ENCODE measurements at places on chromosomes 3 and 15.

DNA sequence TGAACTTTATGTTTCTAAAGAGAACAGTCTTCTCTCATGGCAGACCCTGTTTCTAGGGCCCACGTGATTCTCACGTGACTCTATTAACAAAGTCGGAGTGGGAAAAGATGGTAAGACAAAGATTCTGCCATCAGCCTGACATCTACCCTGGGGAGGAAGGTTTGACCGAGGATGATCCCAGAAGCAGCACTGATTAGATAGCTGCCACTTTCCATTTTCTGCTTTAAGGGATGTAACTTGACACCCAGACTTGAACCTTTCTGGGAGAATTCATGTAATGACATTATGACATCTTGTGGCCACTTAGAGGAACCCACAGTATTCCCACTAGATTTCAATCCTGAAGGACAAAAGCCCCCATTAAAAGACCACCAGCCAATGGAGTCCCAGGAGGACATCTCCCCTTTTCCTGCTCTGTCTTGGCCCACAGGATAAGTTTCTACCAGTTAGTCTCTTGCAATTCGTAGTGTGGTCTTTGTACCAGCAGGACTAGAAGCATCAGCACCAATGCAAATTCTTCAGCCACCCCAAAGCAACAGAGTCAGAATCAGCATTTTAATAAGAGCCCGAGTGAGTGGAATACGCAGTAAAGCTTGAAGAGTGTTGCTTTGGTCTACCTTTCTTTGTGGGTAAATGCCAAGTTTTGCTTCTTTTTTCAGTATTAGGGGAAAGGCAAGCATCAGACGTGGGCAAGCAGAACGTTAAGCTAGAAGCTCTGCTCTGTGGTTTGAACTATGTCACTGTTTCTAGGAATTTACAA is 480.5 kb upstream of the PROK2 start:
- no peak for DNase-seq

- no peak for DNase-seq
Observed at GRCh38 chr3:71067977-71068654, 515.4 kb downstream of the FOXP1 start.

DNA sequence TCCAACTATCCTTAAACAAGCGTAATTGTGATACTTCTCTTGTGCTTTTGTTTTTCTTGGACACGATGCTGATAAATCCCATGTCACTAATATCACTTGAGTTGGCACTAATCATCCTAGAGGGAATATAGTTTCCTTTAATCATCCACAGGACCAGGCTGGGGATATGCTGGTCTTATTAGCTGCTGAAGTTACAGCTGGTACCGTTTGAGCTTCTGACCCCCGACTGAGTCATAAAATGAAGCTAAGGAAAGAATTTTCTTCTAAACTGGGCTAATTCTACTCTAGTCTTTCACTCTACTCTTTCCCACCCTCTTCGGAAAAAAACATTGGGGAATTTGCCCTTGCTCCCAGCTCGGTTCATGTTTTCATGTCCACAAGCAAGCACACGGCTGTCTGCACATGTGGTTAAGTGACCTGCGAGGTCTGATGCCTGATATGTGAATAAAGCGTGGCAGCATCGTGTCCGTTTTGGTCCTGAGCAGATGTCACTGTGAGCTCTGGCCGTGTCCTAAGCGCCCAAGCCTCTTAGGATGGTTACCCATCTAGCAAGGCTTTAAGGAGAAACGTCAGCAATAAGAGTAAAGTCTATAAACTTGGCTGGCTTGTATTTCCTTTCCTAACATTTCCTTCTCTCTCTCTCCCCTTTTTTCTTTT is 223.7 kb downstream of the ITPR1 start:
- DNase-seq: no peak

DNA sequence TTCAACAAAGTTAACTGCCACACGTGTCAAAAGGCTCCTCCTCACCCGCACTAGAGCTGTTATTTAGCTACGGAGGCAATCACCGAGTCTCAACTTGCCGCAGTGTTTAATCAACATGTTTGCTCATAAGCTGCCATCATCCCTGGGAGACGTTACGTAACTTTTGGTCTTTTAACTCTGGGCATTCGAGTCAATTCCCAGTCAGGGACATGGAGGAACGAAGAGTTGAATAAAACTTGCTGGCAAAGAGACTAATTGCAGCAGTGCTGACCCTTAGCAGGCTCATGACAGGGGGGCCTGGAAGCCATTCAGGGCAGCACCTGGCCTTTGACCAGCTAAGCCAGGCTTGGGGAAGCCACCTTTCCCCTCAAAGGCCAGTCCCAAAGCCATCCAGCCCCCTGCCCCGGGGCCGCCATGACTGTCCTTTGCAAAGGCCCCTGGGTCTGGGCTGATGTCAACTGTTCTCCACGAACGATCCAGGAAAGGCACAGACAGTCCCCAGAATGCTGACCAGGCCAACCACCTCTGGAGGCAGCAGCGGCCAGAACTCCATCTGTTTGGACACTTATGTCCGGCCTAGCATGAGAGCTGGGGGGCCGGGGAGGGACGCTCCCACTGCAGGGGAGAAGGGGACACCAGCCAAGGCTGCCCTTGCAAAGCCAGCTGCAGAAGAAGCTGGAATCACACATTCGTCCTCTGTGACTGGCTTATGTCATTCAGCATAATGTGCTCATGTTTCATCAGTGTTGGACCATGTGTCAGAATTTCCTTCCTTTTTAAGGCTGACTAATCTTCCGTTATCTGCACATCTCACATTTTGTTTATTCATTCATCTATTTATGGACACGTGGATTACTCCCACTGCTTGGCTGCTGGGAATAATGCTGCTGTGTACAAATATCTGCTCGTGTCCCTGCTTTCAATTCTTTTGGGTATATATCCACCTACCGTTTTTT is 43.7 kb downstream of the PCSK6 start:
- DNase-seq: no peak

GRCh38 chr3:42302924-42303634 is 37.1 kb upstream of the CCK start:
- no peak for DNase-seq

GRCh38 chr3:8954938-8955763 is 8.1 kb downstream of the RAD18 start:
- DNase-seq: no peak

DNA sequence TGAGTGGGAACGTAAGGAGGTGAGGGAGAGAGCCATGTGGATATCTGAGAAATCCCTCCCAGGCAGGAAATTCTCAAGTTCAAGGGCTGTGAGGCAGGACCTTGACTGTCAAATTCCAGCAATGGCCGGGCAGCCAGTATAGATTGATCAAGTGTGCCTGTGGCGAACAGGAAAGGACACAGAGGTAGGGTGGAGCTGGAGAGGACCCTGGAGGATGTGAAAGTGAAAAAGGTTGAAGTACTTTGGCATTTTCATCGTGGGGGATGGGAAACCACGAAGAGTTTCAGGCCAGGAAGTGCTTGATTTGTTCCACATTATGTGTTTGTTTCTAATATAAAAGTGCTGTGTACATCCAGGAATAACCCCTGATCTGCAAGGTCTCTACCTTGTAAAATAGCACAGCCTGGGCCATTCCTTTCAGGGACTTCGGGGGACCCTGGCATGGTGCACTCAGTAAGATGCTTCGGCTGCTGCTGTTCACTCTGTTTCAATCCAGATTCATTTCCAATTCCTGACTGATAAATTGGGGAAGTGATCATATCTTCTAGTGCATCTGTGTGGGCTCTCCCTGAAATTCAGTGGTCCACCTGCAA is 156.6 kb downstream of the MCTP2 start:
- DNase-seq: no peak

DNA sequence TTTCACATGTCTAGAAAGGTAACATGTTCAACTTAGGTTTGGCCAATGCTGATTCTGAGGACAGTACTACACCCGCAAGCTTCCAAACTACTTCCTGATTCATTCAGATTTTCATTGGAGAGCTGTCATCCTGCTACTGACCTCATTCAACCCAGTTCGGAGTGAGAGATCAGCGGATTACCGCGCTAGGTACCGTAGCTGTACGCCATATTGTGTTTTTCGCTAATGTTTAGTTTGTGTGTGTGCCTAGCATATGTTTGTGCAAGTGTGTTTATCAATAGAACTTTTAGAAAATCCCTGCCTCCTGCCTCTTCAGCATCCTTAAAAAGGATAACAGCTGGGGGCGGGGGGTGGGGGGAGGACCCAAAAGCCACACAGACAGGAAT is 1.1 kb downstream of the ZBTB20 start:
- peak; percentile 2 for DNase-seq

GRCh38 chr3:188480011-188480410 is 326.1 kb downstream of the LPP start:
- no peak for DNase-seq

- DNase-seq: no peak
Observed at GRCh38 chr3:71051893-71052687, 531.4 kb downstream of the FOXP1 start.

GRCh38 chr3:14256046-14256445 is 77.4 kb downstream of the LSM3 start:
- DNase-seq: no peak

DNA sequence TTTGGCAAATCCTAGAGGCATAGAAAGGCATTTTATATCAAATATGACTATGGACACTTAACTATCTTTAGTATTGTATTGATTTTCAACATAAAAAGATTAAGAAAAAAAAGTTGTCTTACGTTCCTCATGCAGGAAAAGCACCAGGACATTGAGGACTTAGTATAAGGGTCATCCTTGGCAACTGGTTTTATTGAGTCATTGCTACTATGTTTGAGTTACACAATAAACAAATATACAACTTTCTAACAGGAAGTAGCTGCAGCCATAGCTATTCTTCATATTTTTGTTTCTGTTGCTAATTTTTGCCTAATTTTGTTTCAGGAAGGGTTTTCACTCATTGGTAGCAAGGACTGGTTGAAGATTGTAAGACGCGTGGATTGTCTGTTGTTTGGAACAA is 93.0 kb downstream of the NPTN start:
- no peak for DNase-seq

- DNase-seq: no peak
Observed at GRCh38 chr3:48748754-48749153, 31.7 kb upstream of the IP6K2 start.

GRCh38 chr3:102092617-102093466 is 243.5 kb downstream of the NFKBIZ start:
- DNase-seq: no peak

- DNase-seq: no peak
Observed at GRCh38 chr3:31187380-31187779, 292.9 kb upstream of the GADL1 start.

DNA sequence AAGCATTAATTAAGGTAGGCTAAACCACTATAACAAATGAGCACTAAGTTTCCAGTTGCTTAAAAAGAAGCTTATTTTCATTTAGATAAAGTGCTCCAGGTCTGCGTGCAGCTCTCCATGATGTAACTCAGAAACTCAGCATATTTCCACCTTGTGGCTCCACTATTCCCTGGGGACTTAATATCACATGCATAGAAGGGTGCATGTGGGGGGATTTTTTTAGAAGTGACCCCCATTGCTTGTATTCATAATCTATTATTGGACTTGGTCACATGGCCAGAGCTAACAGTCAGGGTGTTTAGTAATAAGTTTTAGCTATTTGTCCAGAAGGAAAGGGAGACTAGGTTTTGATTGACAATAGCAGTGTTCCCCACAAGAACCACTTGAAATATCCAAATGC is 86.8 kb downstream of the TMCO5A start:
- DNase-seq: no peak

DNA sequence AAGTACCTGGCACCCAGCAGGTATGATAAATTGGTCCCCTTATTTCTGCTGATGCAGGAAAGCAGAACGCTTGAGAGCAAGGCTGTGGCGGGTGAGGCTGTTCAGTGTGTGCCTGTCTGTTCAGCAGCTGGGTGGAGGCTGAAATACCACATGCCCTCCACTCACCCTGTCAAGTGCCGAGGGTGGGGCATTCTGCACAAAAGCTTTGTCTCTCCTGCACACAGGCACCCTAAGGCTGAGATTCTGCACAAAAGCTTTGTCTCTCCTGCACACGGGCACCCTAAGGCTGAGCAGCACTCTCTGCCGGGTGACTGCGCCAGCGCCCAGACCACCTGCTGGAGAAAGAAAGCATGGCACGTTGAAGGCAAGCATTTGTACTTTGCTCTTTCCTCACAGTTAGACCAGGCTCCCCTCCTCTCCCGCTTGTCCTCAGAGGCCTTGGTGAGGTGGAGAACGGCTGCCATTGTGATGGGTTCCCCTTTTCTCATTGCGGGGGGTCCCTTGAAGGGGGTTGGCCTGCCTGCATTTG is 97.5 kb downstream of the BDH1 start:
- DNase-seq: no peak

DNA sequence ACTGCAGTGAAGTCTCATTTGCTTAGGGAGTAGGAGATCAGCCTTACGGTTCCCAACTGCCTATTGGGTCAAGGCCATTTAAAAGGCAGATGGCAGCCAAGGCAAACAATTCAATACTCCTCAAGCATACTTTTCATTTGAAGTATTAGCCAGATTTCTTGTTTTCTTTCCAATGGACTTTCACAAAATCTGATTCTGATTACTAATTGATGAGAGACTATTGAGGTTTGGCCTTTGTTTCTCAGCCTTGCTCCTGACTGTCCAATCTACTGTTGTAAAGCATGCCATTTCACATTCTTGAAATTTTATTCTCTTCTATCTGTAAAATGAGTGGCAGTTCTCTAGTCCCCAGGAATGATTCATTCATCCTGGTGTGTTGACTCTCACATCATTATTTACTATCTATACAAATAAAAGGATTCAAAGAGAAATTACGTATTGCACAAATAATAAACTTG is 166.2 kb upstream of the TGFBR2 start:
- no peak for DNase-seq

- no peak for DNase-seq
Observed at GRCh38 chr15:59594493-59594942, 17.1 kb upstream of the GCNT3 start.

- no peak for DNase-seq
Observed at GRCh38 chr15:47652844-47653243, 64.5 kb upstream of the SEMA6D start.

GRCh38 chr3:155026999-155027591 is 53.0 kb upstream of the MME start:
- no peak for DNase-seq

- DNase-seq: no peak
Observed at GRCh38 chr3:140859592-140860336, 81.9 kb upstream of the SLC25A36 start.

DNA sequence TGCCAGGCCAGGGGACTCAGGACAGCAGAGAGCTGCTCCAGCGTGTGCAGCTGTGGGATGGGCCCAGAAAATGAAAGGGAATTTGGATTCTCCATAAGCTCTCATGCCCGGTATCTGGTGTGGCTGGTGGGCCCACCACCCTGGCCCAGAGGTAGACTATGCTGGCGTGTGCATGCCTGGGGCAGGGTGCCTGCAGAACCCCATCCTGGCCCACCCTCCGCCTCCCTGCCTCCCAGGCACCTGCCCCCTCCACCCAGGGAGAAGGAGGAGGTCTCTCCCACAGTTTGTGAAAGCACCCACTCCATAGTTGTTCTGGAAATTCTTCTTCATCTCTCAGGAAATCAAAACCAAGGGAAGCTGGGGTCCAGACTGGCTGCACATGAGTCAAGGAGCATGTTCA is 112.9 kb downstream of the ADCY5 start:
- DNase-seq: no peak
